KBM-7 (cell line): ENCODE measurements at places on chromosomes 4 and X.

DNA sequence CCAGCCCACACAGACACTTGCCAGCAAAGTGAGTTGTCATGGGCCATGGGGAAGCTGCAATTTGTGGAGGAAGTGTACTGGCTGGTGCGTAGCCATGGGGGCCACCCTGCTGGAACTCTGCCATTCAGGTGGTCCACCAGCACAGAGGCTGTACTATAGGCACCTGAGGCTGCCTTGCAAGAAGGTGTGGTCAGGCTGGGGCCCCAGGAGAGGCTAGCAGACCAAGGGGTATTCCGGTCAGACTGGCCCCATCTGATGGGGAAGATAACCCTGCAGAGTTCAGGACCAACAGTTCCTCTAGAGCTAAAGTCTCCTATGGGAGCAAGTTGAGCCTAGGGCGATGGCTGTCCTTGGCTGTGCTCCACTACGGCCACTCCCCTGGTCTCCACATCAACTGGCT is 136.1 kb downstream of the DCAF12L2 start:
- DNase-seq = no peak

- no peak for DNase-seq
Observed at GRCh38 chr4:123423819-123424218, 27.2 kb downstream of the SPRY1 start.

DNA sequence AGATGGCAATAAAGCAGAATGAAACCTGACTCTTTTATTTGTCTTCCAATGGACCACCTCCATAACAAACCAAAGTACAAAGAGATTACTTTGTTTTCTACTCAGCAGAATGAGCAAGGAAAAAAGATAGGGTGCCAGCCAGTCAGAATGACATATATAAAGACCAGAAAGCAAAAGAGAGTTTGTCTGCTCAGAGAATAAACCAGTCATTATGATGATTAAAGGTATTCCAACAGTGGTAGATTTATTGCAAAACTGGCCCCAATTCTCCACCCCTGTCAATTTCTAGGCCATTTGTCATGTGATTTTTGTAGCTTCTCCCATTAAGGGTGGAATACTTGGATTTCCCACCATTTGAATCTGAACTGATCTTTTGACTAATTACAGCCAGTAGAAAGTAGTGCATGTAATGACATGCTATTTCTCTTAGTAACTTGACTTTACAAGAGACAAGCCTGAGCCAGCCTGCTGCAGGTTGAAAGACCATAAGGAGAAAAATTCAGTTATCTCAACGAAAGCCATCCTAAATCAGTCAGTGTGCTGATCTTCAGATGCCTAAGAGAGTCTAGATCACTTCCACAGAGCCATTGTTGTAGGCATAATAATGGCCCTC is 203.1 kb downstream of the EPHA5 start:
- DNase-seq = no peak

- no peak for DNase-seq
Observed at GRCh38 chr4:85058551-85058950, 92.1 kb upstream of the WDFY3 start.
